ENCODE measurements at places on chromosomes 16 and 17.

GRCh38 chr17:75407655-75408352 is 2.3 kb upstream of the GRB2 start:
- no peak for DNase-seq

DNA sequence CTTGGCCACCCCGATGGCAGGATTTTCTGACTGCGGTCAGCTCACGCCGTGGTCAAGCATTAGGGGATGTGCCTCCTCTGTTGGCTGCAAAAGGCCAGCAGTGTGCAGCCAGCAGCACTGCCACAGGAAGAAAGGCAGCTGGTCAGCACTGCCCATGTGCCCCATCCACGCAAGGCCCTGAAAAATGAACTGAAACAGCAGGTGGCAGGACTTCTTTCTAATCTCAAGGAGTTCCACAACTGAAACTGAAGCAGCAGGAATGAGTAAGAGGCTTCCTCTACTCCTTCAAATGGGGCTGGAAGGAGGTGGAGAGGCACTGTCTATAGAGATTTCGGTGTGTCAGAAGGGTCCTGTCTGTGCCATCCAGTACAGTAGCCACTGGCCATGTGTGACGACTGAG is 3.2 kb downstream of the ZNF500 start:
- no peak for DNase-seq

GRCh38 chr17:34347063-34347462 is 9.2 kb upstream of the CCL13 start:
- no peak for DNase-seq

DNA sequence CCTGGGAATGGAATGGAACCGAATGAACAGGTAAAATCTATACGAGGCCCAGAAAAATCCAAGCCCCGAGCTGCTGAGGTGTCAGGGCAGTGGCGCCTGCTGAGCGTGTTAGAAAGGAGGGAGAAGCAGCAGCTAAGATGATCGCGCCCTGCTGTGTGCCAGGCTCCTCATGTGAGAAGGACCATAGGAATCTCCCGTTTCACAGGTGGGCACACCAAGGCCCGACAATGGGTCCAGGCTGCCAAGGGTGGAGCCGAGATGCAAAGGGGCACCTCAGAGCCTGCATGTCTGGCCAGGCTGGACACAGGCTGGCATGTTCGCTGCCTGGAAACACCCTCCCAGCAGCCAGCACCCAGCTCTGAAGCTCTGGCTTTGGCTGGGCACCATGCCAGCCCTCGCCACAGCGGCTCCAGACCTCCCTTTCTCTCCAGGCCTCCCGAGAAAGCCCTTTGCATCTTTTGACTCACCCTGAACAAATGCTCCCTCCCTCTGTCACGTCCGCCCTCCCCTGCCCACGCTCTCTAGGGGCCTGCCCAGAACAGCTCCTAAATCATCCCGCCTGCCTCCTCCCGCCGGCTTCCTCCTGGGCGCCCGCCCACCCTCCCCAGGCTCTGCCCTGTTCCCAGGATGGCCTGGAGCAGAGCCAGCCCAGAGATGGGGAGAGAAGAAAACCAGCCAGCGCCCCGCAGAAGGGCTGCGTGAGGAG is 217.8 kb upstream of the GSE1 start:
- peak; percentile 92 for DNase-seq

DNA sequence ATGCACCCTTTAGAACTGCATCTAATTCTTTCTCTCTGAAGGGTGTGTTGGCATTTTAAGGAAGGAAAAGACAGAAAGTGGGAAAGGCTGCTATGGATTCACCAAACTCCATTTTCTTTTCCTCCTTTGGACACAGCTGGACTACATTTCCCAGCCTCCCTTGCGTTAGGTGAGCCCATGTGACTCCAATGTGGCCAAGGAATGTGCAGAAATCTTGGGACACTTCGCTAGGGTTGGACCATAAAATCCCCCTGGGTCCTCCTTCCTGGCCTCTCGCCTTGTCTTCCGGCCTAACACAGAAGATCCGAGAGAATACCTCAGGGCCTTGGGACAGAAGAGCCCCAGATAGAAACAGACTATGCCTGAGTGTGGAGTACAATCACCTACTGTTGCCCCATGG is 56.3 kb downstream of the ABCC12 start:
- DNase-seq: no peak

DNA sequence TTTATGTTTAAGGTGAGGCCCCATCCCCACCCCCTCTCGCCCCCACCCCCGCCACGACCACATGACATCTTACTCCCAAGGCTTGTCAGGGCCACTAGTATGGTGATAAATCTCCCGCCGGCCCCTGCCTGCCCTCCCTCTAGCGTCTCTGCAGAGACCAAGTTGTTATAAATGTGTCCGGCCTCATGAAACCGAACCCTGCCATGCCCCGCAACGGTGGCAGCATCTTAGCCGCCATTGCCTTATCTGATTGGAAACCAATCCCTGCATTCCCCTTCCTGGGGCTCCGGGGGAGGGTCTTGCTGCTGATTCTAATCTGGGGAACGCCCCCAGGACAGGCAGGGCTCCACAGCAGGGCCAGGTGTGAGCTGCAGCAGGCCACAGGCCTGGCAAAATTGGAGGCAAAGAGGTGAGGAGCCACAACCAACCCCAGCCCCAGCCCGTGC is 352.4 kb downstream of the C16orf95 start:
- no peak for DNase-seq

GRCh38 chr17:82489851-82490511 is 29.6 kb upstream of the FOXK2 start:
- DNase-seq: no peak

- DNase-seq: no peak
These were observed 775 bp upstream of the CHP2 start for GRCh38 chr16:23753908-23754593.

DNA sequence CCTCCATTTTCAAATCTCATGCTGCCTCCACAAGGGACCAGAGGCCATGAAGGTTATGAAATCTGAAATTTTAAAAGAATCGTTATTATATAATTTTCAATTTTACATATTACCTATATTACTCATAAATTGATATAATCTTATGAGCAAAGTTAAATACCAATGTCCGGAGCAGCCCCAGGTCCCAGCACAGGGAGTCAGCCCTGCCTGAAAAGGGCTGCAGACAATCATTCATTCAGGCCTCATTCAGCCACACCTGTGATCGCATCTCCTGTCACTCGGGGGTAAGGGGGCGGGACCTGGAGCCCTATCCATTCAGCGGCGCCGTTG is 172.5 kb downstream of the AHSP start:
- DNase-seq: no peak

DNA sequence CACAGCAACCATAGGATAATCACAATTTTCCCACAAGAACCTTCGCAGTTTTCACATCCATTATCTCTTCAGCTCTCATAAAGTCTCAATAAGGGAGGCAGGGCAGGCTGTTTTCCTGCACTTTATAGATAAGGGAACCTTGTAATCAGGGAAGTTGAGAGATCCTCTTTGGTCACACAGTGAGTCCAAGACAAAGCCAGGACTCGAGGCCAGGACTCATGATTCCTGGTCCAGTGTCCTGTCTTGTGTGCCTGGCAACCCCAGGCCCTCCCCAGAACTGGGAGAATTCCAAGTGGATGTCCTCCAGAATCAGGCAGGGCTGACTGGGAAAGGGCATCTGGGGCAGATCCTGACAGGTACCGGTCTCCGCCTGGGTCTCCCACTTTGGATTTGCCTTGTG is 23.1 kb upstream of the PHF12 start:
- DNase-seq: no peak

- no peak for DNase-seq
These were observed 1.6 kb downstream of the ZNF598 start for GRCh38 chr16:2008009-2008526.

GRCh38 chr17:15431196-15431595 is 36.2 kb downstream of the CDRT4 start:
- DNase-seq: no peak

GRCh38 chr16:839643-840408 is 39.3 kb upstream of the GNG13 start:
- DNase-seq: no peak

GRCh38 chr17:55402374-55402773 is 19.3 kb downstream of the MMD start:
- DNase-seq: no peak

DNA sequence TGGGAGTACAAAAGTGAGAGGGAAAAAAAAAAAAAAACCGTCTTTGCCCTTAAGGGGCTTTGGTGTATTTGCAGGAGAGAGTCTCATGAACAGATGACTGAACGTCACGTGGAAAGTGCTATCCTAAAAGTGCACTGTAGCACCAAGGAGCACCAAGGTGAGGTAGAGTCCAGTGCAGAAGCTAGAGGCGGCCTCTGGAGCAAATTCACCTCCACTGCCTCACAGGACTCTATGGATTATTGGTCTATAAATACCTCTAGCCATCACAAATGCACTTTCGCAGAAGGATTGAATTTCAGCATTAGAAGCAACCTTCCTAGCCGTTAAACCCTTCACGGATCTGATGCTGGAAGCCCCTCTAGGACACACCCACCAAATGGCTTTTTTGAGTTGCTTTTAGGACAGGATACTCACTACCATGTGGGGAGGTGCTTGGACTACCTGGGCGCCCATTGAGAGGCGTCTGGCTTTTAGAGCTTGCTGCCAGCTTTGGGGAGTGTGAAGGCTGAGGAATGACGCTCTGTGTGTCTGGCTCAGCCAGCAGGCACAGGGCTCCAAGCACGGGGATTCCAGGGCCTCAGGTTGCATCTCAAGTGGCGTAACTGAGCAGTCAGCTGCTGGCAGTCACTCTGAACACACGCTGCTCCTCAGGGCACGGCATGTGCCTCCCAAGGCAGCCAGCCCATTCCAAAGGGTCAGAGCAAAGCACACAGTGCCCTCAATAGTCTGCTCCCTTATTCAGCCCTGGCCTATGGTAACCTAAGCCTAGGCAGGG is 52.7 kb downstream of the CDRT4 start:
- DNase-seq: peak; percentile 36

GRCh38 chr16:68658341-68658973 is 13.3 kb downstream of the CDH3 start:
- DNase-seq: peak; percentile 77

- no peak for DNase-seq
These were observed 16.5 kb downstream of the AP1G1 start for GRCh38 chr16:71792176-71792575.

GRCh38 chr17:14205992-14206461 is 30.6 kb downstream of the CDRT15 start:
- DNase-seq: no peak

DNA sequence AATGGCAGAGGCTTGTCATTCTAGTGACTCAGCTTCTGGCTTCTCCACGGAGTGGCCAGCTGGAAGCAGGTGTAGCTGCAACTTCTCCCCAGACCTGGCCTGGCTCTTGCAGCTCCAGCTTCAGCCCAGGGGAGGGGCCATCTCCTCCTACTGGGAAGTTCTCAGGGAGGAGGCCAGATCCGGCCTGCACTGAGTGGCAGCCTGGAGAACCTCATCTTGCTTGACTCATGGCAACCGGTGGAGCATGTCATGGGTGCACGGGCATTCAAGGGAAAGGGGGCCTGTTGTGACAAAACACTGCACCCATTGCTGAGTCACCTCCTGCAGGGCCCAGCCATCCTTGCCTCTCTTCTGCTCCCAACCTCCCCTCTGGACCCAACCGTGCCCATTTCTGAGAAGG is 273.9 kb upstream of the MAF start:
- no peak for DNase-seq

GRCh38 chr16:56413381-56413780 is 12.0 kb downstream of the AMFR start:
- DNase-seq: no peak

GRCh38 chr16:67336648-67337047 is 10.0 kb downstream of the LRRC36 start:
- DNase-seq: no peak

GRCh38 chr16:66457888-66458287 is 30.8 kb downstream of the BEAN1 start:
- no peak for DNase-seq

- no peak for DNase-seq
These were observed 2.7 kb downstream of the BCAR1 start for GRCh38 chr16:75248536-75249380.

GRCh38 chr16:84898447-84898846 is 78.7 kb downstream of the CRISPLD2 start:
- no peak for DNase-seq

GRCh38 chr17:62870030-62870541 is 62.0 kb upstream of the MARCHF10 start:
- peak; percentile 28 for DNase-seq

GRCh38 chr17:82963104-82963950 is 116.1 kb upstream of the METRNL start:
- peak; percentile 92 for DNase-seq

DNA sequence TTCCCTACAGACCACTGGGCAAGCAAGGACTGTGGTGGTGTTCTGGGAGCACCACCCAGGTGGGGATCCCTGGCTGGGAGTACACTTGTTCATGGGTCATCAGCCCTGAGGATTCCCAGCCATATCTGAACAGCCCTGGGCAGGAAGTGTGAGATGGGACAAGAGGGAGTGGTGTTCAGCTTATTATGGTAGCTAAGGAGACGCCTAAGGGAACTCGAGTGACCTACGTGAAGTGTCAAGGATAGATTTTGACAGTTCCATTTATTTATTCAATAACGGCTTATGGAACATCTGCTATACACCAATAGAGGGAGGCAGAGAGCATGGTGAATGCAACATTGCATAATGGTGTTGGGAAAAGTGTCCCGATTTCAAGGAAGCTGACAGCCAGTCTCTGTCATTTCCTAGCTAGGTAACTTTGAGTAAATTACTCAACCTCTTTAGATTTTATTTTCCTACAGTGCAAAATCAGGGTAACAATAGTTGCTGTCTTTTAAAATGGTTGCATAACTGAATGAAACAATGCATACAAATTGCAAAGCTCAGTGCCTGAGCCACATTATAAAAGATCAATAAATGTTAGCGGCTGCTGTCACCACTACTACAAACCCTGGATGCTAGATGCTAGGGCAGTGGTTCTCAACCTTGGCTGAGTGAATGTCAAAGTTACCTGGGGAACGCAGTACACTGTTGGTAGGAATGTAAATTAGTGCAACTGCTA is 534.1 kb downstream of the GRIN2A start:
- DNase-seq: peak; percentile 13

DNA sequence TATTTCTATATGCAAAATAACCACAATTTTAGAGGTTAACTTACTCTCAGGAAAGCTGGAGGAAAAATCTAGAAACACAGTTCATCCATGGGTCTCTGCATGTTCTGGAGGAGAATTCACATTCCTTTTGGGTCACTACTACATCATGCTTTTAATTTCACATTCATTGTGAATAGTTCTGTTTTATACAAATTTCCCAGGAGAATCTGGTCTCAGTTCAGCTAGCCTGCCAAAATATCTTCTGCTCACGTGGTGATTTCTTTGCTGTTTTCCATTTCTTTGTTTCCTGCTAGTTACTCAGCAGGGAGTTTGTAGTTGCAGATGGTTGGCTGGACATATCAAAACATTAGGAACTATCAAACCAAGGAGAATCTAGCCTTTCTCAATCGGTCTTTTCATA is at the start of gene ABCA9:
Gene ABCA9, minus strand, starts transcription at position 106 of the 400 bp plus-strand sequence. CDS start 9,801 bp downstream, outside the sequence.
- peak; percentile 72 for DNase-seq

DNA sequence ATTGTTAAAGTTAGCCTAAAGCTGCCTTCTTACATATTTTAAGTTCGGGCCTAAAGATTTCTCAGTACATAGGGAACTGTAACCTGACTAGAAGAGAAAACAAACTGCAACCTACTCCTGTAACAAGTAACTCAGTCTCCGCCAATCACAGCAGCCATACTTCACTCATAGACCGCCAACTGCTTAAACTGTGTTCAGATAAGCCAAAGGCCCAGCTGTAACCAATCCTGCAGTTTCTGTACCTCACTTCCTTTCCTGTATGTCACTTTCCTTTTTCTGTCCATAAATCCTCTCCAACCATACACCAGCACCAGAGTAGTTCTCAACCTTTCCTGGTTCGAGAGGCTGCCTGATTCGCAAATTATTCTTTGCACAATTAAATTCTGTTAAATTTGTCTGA is 41.5 kb downstream of the GLG1 start:
- no peak for DNase-seq
